ENCODE measurements at places on chromosomes 11 and 22. TPM values are rescaled to one million over a fixed set of nuclear protein-coding genes. Genes with fewer than 3 reads are reported as not detected.

Gene LRRC74B
- not detected for total RNA-seq

Gene PHLDB1
- total RNA-seq = 562 TPM

Gene DUSP8
- 14.8 TPM for total RNA-seq

Gene OR51I1
- total RNA-seq = not detected

Gene RGL4
- 1.5 TPM for total RNA-seq

Gene OR56A1
- 0.03 TPM for total RNA-seq

Gene ZP1
- total RNA-seq = 1.4 TPM

Gene CDON
- total RNA-seq = 12.0 TPM

Gene PATE2
- not detected for total RNA-seq

Gene HEPHL1
- not detected for total RNA-seq

Gene GLB1L3
- total RNA-seq = not detected

Gene ESRRA
- 56.9 TPM for total RNA-seq

Gene MLC1
- 0.26 TPM for total RNA-seq

Gene SOX10
- not detected for total RNA-seq

DNA sequence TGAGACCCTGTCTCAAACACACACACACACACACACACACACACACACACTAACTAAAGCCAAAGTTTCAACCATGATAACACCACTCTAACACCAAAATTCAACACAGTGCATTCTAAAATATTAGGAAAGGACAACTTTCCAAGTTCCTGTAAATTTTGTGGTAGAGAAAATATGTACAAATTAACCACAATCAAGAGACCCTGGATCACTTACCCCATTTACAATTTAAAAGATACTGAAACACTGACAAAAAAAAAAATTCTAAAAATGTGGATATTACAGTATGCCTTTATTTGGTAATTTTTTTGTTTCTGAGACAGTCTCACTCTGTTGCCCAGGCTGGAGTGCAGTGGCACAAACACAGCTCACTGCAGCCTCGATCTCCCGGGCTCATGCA lies 9.7 kb downstream of the MRTFA start:
- no peak for DNase-seq

DNA sequence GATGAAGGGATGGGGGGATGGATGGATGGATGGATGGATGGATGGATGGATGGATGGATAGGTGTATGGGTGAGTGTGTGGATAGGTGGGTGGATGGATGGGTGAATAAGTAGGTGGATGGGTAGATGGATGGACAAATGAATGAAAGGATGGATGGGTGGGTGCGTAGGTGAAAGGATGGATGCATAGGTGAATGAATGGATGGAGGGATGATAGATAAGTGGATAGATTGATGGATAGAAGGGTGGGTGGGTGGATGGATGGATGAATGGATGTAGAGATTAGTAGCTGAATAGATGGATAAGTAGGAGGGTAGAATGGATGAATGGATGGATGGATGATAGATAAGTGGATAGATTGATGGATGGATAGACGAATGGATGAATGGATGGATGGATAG lies 152.7 kb downstream of the MN1 start:
- no peak for DNase-seq

DNA sequence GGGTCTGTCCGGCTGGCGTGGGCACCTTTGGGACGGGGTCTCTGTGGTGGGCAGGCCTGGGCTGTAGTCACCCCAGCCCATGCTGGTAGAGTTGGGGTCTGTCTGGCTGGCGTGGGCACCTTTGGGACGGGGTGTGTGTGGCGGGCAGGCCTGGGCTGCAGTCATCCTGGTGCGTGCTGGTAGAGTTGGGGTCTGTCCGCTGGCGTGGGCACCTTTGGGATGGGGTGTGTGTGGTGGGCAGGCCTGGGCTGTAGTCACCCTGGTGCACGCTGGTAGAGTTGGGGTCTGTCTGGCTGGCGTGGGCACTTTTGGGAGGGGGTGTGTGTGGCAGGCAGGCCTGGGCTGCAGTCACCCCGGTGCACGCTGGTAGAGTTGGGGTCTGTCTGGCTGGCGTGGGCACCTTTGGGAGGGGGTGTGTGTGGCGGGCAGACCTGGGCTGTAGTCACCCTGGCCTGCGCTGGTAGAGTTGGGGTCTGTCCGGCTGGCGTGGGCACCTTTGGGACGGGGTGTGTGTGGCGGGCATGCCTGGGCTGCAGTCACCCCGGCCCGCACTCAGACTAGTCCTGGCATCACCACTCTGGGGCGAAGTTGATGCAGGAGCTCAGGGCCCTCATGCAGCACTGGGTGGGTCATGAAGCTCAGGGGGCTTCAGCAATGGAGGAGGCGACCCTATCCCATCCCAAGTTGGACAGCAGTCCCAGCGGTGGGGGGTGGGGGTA lies 19.3 kb downstream of the PRR33 start:
- DNase-seq = no peak

GRCh38 chr22:48376936-48377712 lies 1450.5 kb downstream of the BRD1 start:
- DNase-seq = peak; percentile 86

GRCh38 chr11:1546536-1547466 lies 25.3 kb downstream of the DUSP8 start:
- DNase-seq = no peak

GRCh38 chr11:103683576-103683975 lies 352.9 kb upstream of the DDI1 start:
- DNase-seq = no peak

DNA sequence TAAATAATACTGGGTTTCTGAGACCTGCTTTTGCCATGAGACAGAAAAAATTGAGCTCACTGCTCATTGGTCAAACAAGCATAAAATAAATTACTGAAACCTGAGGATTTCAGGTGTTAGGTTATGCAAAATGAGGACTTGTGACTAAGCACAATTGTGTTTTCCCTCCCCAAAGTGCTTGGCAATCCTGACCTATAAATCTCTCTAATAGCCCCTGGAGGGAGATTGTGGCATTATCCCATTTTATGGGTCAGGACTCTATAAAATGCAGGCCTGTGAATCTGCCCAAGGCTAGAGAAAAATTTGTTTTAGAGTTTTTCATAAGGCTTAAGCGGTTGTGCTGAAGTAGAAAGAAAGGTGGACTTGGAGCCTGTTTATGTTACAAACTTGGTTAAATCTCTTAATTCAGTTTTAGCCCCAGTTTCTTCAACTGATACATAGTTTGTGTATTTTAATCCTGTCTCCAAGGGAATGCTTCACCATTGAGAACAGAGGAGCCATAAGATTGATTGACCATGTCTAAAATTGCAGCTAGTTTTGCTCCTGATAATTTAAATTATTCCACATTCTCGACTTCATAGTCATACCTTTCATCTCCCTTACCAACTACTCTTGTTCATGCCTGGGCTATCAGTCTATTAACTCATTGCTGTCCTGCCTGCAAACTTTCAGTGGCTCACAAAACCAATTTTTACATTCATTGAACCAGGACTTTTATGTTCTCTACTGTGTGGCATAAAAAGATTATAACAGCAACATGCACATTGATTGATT lies 63.6 kb upstream of the LRRC4C start:
- no peak for DNase-seq

GRCh38 chr11:78931891-78932290 lies 357.2 kb upstream of the NARS2 start:
- no peak for DNase-seq

DNA sequence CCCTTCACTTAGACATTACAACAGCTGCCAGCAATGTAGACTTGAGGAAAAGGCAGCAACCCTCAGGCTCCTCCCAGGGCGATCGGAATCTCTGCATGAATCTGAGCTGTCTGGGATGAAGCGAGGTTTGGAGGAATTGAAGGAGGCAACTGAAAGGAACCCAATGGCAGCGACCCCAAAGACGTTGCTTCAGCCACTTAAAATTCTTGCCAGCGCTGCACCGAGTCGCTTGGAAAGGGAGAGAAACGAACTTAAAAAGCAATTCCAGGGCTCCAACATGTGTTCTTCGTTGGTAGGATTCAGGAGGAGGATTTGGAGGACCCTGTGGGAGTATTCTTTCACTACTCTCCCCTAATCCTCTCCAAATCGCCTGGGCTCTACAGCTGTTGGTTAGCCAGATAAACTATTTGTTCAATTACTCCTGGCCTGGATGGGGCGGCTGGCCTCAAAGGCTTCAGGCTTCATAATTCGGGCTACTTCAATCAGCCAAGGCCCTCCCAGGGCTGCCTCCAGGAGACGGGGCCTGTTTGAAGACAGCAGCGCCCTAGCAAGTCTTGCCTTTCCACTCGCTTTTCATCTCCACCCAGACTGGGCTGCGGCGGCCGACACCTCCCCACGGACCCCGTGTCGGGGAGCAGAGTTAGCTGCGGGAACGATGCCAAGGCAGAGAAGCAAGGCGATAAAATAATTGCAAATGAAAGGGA lies 72.4 kb upstream of the TMEM45B start:
- DNase-seq = peak; percentile 77

DNA sequence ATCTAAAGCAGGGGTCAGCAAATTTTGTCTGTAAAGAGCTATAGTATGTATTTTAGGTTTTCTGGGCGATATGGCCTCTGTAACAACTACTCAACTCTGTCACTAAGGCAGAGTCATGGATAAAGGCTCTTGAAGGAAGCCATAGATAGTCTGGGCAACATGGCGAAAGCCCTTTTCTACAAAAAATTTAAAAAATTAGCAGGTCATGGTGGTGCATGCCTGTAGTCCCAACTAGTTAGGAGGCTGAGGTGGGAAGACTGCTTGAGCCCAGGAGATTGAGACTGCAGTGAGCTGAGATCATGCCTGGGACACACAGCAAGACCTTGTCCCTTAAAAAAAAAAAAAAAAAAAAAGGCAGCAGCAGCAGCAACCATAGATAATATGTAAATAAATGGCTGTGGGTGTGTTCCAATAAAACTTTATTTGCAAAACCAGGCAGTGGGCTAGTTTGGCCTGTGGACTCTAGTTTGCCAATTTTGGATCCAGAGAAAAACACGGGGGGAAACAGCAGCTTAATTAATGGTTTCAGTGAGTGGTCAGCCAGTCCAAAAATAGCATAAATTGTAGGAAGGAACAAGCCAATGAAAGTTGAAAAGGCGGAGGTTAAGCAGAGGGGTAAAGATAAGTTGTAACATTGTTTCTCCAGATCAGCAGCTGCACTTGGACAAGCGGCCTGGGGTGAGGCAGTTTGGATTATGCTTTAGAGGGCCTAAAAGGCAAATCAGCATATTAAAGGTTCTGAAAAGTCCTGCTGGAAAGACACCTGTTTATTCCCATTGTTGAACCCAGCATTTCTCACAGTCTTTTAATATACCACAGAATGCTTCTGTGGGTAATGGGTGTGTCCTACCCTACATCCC lies 62.6 kb downstream of the KIAA1671 start:
- no peak for DNase-seq

- no peak for DNase-seq
These were observed 113.1 kb upstream of the NNMT start for GRCh38 chr11:114183044-114183511.

DNA sequence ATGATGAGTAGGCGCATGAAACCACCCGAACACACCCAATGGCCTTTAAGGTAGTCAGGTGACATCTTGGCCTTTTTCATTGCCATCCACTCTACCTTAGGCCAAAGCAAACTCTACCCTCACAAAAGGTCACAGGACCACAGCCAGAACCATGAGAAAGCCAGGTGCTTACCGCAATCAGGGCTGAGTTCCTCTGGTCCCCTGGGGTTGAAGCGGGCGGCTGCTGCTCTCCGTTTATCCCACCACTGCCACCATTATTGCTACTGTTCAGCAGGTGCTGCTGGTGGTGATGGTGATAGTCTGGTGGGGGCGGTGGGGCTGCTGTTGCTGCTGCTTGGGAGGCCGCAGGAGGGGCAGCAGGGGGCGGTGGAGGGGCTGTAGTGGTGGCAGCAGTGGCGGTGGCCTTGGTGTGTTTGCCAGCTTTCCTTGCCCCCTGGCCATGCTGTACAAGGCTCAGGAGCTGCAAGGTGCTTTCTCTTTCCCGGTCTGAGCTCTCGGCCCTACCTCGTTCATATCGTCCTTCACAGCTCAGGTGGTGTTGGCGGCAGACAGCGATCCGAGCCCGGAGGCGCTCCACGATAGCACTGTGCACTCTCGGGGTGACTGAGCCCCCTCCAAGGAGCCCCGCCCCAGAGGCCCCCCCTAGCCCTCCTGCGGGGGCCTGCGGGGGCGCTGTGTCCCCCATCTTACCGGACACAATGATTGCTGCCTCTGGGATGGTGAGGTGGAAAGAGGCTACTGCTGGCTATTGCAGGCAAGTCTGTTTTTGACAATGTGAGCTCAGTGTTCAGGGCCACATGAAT lies 1.6 kb downstream of the MAML2 start:
- peak; percentile 90 for DNase-seq

GRCh38 chr11:38460896-38461295 lies 1862.9 kb upstream of the RAG2 start:
- no peak for DNase-seq

- no peak for DNase-seq
These were observed 395.1 kb downstream of the MN1 start for GRCh38 chr22:27406389-27406861.

- no peak for DNase-seq
These were observed 21.2 kb downstream of the BLID start for GRCh38 chr11:122094836-122095235.

DNA sequence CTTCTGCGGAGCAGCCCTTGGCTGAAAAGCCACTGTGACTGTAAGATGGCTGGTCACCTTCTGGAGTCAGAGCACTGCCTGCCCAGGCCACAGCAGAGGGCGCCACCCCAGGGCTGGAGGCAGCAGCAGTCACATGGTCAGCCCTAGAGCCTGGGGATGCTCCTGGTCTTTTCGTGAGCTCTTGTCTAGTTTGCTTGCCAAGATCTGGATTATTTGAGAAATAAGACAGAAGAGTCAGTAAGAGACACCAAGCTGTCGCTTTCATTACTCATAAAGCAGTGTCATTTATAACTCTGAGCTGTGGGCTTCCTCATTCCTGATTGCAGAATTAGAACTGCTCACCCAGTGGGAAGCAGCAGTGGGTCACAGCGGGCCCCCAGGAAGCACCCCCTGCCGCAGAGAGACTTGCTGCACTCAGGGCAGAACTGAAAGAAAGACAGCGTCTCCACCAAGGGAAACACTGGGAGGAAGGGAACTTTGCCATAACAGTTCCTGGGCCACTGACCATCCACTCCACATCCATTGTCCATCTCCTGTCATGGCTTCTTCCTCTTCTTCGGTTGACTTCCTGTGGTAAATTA lies 56.7 kb downstream of the PPP6R2 start:
- DNase-seq = no peak

DNA sequence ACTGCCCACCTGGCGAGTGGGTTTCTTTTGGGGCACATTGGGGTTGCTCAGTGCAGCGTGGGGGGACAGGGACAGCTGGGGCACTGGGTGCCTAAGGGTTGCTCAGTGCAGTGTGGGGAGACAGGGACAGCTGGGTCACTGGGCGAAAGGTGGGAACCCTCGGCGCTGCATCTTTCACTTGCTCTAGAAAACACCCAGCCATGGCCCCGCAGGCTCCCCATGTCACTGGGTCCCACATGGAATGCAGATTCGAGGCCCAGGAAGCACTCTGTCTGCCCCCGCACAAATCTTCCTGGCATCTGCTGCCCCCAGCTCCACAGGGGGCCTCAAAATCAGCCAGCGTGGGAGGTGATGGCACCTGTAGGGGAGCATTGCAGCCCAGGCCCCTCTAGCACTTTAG lies 229.3 kb downstream of the BRD1 start:
- peak; percentile 72 for DNase-seq

GRCh38 chr11:68302670-68303069 lies 9.7 kb upstream of the LRP5 start:
- DNase-seq = no peak

- no peak for DNase-seq
These were observed 538.3 kb upstream of the FAT3 start for GRCh38 chr11:91686281-91686680.

- peak; percentile 92 for DNase-seq
These were observed 69.2 kb downstream of the CD82 start for GRCh38 chr11:44634401-44635281.

GRCh38 chr22:36865346-36865745 lies 4.5 kb downstream of the NCF4 start:
- DNase-seq = peak; percentile 76
